Right lobe of liver (tissue), 6 donors: ENCODE measurements at places on chromosomes 5 and 9. TPM values are rescaled to one million over a fixed set of nuclear protein-coding genes. Genes with fewer than 3 reads are reported as not detected.
A peak's percentile ranks its signal among the peaks of the same experiment; 100 is the strongest.

- no peak for DNase-seq
Observed at GRCh38 chr5:180647465-180647864, 1.9 kb downstream of the FLT4 start.

DNA sequence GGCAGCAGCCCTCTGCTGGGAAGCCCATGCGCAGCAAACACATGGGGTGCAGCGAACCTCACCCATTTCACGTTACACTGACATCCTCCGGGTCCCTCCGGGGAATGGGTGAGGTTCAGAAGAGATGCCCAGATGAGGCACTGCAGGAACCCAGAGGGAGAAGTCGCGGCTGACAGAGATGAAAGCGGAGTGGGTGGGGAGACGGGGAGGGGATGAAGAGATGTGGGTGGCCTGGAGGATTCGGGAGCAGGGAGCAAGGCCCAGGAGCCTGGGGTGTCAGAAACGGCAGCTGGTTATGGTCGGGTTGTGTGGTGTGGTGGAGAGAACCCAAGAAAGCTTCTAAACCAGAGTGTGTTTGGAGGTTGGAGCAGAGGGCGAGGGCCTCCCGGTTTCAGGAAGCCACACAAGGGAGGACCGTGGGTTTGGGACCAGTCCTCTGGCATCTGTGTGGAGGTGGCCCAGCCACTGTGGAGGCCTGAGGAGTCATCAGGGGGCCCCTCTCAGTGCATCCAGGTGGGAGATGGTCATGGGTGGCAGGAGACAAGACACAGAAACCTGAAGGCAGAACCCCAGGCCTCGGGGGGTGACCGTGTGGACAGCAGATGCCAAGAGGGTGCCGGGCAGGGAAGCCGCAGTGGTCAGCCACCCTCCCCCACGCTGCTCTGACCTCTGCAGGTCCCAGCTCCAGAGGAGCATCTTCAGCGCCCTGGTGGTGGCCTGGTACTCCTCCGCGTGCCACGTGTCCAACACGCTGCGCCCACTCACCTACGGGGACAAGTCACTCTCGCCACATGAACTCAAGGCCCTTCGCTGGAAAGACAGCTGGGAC, 8.6 kb downstream of the UCK1 start:
- DNase-seq, result peak; percentile 38

- DNase-seq, result no peak
Observed at GRCh38 chr9:75639971-75640610, 250.4 kb upstream of the PCSK5 start.

DNA sequence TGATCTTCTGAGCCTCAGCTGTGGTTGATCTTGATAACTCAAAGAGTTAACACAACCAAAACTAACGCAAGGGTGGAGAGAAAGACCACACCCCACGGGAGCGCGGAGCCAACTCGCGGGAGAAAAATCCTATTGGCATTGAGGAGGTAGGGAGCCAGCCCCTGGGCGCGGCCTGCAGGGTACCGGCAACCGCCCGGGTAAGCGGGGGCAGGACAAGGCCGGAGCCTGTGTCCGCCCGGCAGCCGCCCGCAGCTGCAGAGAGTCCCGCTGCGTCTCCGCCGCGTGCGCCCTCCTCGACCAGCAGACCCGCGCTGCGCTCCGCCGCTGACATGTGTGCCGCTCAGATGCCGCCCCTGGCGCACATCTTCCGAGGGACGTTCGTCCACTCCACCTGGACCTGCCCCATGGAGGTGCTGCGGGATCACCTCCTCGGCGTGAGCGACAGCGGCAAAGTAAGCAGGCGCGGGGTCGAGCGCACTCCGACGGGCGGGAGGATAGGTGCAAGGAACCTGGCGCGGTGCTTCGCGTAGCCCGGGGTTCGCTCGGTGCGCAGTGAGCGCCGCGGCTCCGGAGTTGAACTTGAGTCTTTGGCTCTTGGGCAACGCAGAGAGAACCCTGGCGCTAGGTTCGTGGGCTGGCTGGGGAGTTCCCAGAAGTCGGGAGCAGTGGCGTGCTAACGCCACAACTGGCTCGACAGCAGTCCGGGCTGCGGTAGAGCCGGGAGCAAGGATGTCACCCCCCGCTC, at the start of gene GDA:
Gene GDA, plus strand, starts transcription at position 210 of the 745 bp plus-strand sequence. Its CDS starts 120 bp downstream, at position 330.
- peak; percentile 91 for DNase-seq

DNA sequence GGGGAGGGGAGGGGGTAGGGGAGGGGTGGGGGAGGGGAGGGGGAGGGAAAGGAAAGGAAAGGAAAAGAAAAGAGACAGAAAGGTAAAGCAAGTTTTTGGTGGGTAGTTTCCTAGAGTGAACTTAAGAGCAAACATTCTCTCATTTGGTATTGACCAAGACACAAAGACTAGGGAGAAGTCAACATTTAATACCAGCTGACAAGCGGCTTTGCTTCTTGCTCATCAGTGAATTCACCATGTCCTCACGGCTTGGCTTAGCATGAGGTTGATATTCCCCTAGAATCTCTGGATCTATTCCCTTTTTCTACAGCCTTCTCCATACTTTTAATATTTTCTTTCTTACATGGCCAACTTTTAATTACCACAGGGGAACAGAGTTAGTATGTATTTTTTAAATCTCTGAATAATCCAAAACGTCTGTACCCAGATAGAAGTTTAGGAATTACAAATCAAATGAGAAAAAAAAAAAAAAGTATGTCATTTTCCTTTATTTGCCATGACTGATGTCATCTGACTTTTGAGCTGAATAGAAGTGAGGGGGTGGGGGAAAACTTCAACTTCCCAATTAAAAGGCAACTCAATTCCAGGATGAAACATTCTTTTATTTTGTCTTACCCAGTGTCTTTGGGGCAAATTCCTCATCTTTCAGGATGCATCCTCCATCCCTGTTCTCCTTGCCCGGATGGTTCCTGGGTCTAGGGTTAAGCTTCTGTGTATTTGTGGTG, 40.1 kb upstream of the GLIS3 start:
- no peak for DNase-seq

- no peak for DNase-seq
Observed at GRCh38 chr9:14298601-14299022, 15.3 kb downstream of the NFIB start.

DNA sequence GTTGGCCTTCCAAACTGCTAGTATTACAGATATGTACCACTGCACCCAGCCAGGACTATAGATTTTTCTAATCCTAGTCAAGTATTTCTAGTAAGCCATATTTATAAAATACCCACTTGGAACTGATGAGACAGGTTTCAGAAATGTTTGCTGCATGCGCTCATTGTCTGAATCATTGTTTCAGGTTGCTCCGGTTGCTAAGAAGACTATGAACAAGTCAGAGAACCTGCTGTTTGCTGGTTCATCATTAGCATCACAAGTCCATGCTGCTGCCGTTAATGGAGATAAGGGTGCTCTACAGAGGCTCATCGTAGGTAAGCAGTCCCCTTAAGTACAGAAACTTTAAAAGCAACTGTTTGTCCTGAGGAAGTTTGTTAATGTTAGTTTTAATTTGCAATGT, 5.3 kb downstream of the INVS start:
- DNase-seq, result no peak

- DNase-seq, result no peak
Observed at GRCh38 chr5:124825983-124826337, 79.5 kb upstream of the ZNF608 start.

DNA sequence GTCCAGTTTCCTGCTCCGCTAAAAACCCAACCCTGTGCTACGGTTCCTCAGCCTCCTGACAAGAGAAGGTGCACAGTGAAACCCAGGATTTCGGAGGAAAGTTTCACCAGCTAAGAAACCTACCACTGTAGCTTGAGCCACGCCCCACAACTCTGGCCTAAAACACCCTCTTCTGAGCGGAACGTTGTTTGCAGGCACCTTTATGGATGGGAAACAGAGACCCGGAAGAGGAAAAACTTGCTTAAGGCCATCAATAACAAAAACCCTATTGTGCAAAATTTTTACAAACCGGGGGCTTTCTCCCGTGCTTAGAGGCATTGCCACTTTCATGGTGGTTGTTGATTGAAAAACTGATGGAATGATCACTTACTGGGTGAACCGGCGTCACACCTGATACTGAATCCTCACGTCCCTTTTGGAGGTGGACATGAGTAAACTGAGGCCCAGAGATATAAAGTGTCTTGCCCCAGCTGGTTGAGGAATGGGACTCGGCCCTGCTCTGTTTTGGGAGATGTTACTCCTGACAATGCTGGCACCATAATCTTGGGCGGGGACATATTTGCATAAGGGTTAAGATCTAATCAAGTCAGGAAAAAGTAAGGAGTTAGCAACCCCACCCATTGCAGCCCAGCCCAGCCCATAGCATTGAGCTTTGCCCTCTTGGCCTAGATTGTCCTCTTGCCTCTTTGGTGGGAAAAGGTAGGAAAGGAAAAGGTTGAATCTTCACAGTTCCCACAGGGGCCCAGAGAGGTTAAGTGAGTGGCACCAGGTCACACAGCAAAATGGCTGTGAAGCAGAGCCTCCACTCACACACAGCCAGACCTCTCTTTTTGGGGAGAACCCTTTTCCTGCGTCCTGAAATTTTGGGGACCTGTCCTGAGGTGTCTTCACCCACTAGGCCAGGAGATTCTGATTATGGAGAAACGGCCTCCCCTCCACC, 23.2 kb upstream of the PTGS1 start:
- no peak for DNase-seq

DNA sequence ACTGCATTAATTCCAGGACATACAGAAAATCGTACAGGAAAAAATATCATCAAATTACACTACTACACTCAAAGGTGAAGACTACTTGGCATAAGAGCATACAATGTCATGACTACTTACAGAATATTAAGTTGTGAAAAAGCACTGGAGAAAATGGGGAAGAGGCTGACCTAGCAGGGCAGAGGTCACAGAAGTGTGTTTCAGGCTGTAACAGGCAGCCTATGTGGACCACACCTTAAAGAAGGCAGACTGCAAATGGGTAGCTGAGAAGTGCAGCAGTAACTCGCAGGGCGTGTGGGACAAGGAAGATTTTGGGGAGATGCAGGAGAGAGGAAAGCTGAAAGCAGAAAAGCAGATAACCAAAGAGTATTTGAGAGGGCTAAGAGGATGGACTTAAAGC, 167.0 kb upstream of the PIK3R1 start:
- no peak for DNase-seq

- no peak for DNase-seq
Observed at GRCh38 chr5:141186897-141187512, at the start of gene PCDHB9. TSS of gene PCDHB9 (plus strand) at chr5:141187161. CDS start at chr5:141187319, 158 bp downstream.

- no peak for DNase-seq
Observed at GRCh38 chr9:137955586-137955985, 78.0 kb downstream of the CACNA1B start.

DNA sequence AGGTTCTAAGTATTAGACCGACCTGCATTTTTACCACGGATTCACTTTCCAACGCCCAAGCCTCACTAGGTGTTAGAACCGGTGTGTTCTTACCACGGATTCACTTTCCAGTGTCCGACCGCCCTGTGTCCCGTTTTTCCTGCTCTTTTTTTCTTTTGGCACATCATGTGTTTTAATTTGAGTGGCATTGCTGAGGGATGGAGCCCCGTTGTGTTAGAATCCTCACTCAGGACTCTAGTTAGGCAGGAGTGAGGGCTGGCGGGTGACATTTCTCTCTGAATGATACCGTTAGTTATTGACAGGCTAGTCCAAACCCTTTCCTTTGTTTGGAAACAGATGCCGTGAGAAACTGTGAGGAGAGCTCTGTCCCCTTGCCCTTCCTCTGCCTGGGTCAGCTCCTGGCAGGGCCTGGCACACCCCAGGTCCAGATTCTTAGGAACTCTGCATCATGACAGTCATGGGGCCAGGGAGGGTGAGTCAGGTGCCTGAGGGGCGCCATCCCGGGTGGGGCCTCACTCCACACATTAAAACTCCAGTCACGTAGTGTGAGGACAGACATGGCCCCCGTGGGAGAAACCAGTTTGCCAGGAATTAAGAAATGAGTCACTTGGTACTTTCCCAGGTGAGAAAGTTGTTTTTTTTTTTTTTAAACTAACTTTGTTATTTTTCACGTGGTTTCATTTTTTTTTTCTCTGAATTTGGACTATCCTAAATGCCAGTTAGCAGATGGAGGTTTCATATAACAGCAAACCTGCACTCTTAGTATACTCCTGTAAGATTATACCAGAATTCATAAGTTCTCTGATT, 15.8 kb downstream of the EXOC3 start:
- DNase-seq, result no peak

DNA sequence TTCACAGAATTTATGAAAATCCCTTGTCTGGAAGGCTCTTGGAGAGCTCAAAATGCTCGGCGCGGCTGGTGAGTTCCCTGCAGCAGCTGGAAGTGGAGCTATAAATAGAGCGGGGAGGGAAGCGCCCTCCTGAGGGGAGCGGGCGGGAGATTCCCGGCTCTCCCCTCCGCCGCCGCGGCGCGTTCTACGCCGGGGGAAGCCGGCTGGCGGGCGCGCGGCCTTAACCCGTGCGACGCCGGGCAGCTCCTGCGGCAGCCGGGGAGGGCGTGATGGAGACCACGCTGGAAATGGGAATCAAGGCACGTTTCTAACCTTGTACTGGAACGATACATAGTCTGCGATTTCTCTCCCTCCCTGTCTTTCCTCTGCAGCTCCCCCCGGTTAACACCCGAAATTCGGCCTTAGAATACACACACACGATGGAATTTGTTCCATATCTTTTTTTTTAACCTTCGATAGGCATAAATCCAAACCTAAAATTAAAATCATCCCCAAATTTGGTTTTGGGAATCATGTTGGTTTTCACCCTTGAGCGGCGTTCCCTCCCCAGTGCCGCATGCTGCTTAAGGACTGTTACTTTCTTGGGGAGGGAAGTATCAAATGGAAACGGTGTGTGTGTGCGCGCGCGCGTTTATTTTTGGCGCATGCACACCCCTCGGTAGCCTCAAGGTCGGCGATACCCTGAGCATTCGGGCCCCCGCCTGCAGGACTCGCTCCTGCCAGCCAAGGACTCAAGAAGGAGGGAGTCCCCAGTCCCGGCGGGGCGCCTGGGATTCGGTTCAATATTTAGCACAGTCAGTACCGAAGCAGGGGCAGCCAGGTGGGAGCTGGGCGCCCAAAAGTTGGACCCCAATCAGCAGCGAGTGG, 306.3 kb upstream of the KCNN2 start:
- DNase-seq, result peak; percentile 29

- no peak for DNase-seq
Observed at GRCh38 chr5:164721116-164721515, 1215.7 kb downstream of the MAT2B start.

DNA sequence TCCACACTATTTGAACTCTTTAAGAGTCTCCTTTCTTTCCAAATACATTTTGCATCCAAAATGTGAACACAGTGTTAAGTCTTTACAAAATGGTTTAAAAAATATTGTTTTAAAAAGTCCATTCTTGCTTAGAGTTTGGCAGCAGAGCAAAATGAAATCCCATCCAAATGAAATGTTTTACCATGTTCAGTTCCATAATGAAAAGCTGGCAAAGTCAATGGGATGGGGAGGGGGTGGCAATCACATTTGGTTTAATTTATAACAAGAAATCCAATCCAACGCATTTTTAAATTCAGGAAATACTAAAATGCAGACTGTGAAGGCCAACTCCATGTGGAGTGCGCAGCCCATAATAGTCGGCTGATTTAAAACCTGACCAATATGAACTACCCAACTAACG, 39.4 kb downstream of the MRPL36 start:
- no peak for DNase-seq

CCL27 gene
- total RNA-seq, result not detected

NR2F1-AS1 gene
- 3.5 TPM for total RNA-seq

FOXD4 gene
- not detected for total RNA-seq

OLFM1 gene
- 5.4 TPM for total RNA-seq

PCDHA9 gene
- not detected for total RNA-seq
